ENCODE measurements at places on chromosomes 4 and X. TPM values are rescaled to one million over a fixed set of nuclear protein-coding genes. Genes with fewer than 3 reads are reported as not detected.

The P2RY4 gene
- 7.4 TPM for total RNA-seq

The DTHD1 gene
- 0.16 TPM for total RNA-seq

The PFKFB1 gene
- 0.42 TPM for total RNA-seq

The SSX2B gene
- not detected for total RNA-seq

The CXCL10 gene
- total RNA-seq: not detected

- peak; percentile 72 for DNase-seq
These were observed 12.6 kb downstream of the PPEF2 start for GRCh38 chr4:75889537-75890199.
